ENCODE measurements at places on chromosomes 7 and 10. TPM values are rescaled to one million over a fixed set of nuclear protein-coding genes. Genes with fewer than 3 reads are reported as not detected.

LIPK gene
- total RNA-seq: not detected

PLXDC2 gene
- total RNA-seq: 2.8 TPM

COX15 gene
- total RNA-seq: 50.5 TPM

ACSM6 gene
- total RNA-seq: not detected

OR6B1 gene
- total RNA-seq: not detected

ADARB2 gene
- not detected for total RNA-seq

MORN4 gene
- 3.3 TPM for total RNA-seq

FAM204A gene
- total RNA-seq: 71.6 TPM

FAM20C gene
- total RNA-seq: 123 TPM

PCDH15 gene
- total RNA-seq: under 0.01 TPM

BTRC gene
- 10.6 TPM for total RNA-seq

TEX36 gene
- total RNA-seq: not detected

MGAM2 gene
- not detected for total RNA-seq

TEX47 gene
- total RNA-seq: not detected

BAMBI gene
- total RNA-seq: 0.15 TPM

VPS26A gene
- 49.0 TPM for total RNA-seq

HABP2 gene
- not detected for total RNA-seq

NPSR1 gene
- total RNA-seq: not detected

FKBP6 gene
- total RNA-seq: not detected

CPA2 gene
- total RNA-seq: not detected

TSPAN12 gene
- total RNA-seq: 0.73 TPM

SEMA3A gene
- 117 TPM for total RNA-seq

ARHGEF35 gene
- total RNA-seq: 2.8 TPM

SDK1 gene
- total RNA-seq: 22.8 TPM

CRTAC1 gene
- total RNA-seq: not detected

BHLHA15 gene
- total RNA-seq: not detected

ASIC3 gene
- total RNA-seq: 0.17 TPM

CYP3A7 gene
- total RNA-seq: 0.33 TPM

ANKRD7 gene
- 3.8 TPM for total RNA-seq

ZNF804B gene
- not detected for total RNA-seq

OPALIN gene
- not detected for total RNA-seq

SEC31B gene
- total RNA-seq: 2.2 TPM

LEP gene
- not detected for total RNA-seq

Measured in smooth muscle cell of trachea (primary cell).